ENCODE measurements at places on chromosomes 7 and 10. TPM values are rescaled to one million over a fixed set of nuclear protein-coding genes. Genes with fewer than 3 reads are reported as not detected.

GRCh38 chr7:23915236-23915635 lies 205.2 kb downstream of the STK31 start:
- DNase-seq: no peak
- no peaks in the 10 kb centered on the region for H3K4me1 ChIP-seq
- no peaks in the 10 kb centered on the region for H3K27me3 ChIP-seq
- H3K36me3 ChIP-seq: no peaks in the 10 kb centered on the region
- no peak overlapping the region for H3K4me3 ChIP-seq

The AOC1 gene
- total RNA-seq: 0.41 TPM

DNA sequence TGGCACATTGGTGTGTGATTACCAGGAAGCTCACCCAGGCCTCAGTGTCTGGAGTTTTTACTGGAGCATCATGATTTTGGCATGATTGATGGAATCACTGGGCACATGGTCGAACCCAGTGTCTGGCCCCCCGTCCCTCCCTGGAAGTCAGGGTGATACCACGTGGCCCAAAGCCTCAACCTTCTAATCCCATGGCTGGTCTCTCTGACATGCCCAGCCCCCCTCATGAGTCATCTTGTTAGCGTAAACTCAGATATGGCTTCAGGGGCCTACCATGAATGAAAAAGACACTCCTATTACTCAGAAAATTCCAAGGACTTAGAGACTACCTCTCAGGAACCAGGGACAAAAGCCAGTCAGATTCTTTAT lies 109.3 kb downstream of the GRK5 start:
- H3K4me3 ChIP-seq: peak overlapping the region; percentile 24
- no peak for DNase-seq
- H3K27me3 ChIP-seq: peaks cover 40% of the 10 kb centered on the region
- H3K36me3 ChIP-seq: peaks cover 33% of the 10 kb centered on the region
- H3K4me1 ChIP-seq: peaks cover 77% of the 10 kb centered on the region

The MPP7 gene
- total RNA-seq: 1.4 TPM

DNA sequence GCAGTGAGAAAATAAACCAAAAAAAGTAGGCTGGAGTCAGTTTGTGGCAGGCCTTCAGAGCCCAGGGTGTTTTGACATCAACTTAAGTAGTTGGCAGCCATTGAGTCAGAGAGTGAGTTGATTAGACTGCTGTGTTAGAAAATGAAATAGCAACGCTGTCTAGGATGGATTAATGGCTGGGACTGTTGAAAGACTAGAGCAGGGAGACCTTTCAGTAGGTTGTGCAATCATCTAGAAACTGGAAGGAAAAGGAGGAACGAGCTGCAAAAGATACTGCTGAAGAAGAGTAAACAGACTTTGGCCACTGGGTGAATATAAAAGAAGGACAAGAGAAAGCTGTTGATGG lies 28.6 kb upstream of the TRIL start:
- no peak overlapping the region for H3K27ac ChIP-seq
- H3K4me1 ChIP-seq: peaks cover 6% of the 10 kb centered on the region
- H3K27me3 ChIP-seq: peaks cover 3% of the 10 kb centered on the region
- H3K36me3 ChIP-seq: no peaks in the 10 kb centered on the region

GRCh38 chr10:117544004-117544701 lies 1.6 kb downstream of the EMX2 start:
- H3K27me3 ChIP-seq: peaks cover 42% of the 10 kb centered on the region
- H3K4me1 ChIP-seq: peaks cover 28% of the 10 kb centered on the region
- no peak overlapping the region for H3K27ac ChIP-seq

- peaks cover 10% of the 10 kb centered on the region for H3K27me3 ChIP-seq
- H3K36me3 ChIP-seq: peaks cover 19% of the 10 kb centered on the region
- peaks cover 31% of the 10 kb centered on the region for H3K4me1 ChIP-seq
- no peak for DNase-seq
- H3K27ac ChIP-seq: no peak overlapping the region
- H3K4me3 ChIP-seq: no peak overlapping the region
Observed at GRCh38 chr10:104317726-104318299, 20.5 kb downstream of the ITPRIP start.

The UNC5B gene
- 231 TPM for total RNA-seq

DNA sequence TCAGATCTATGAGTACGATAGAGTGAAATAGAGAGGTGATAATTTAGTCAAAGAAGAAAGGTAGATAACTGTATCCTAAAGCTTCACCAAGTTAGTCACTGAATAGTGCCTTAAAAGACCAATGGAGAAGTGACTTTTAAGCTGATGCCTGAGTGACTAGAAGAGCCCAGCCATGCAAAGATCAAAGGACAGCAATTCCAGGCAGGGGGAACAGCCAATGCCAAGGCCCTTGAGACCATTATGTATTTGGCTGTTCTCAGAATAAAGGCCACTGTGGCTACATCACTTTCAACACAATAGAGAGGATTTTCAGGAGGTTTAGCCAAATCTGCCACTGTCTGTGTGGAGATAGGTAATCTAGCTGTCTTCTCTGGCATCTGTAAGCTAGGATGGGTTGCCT lies 17.8 kb downstream of the HDAC9 start:
- no peaks in the 10 kb centered on the region for H3K36me3 ChIP-seq
- no peak overlapping the region for H3K27ac ChIP-seq
- H3K4me1 ChIP-seq: peaks cover 10% of the 10 kb centered on the region
- peaks cover 1% of the 10 kb centered on the region for H3K27me3 ChIP-seq
- no peak overlapping the region for H3K4me3 ChIP-seq
- no peak for DNase-seq

GRCh38 chr7:66522518-66522917 lies 106.2 kb upstream of the KCTD7 start:
- DNase-seq: no peak
- no peaks in the 10 kb centered on the region for H3K4me1 ChIP-seq
- H3K27ac ChIP-seq: no peak overlapping the region
- peaks cover 20% of the 10 kb centered on the region for H3K27me3 ChIP-seq

The SFMBT2 gene
- 16.0 TPM for total RNA-seq

- H3K27me3 ChIP-seq: peaks cover 5% of the 10 kb centered on the region
- H3K27ac ChIP-seq: no peak overlapping the region
- DNase-seq: no peak
- H3K36me3 ChIP-seq: peaks cover 23% of the 10 kb centered on the region
Observed at GRCh38 chr7:150992051-150992640, 1.3 kb downstream of the NOS3 start.

GRCh38 chr10:79559726-79560125 lies 481 bp downstream of the SFTPA2 start:
- no peaks in the 10 kb centered on the region for H3K4me1 ChIP-seq
- no peak overlapping the region for H3K4me3 ChIP-seq
- no peak for DNase-seq
- no peaks in the 10 kb centered on the region for H3K36me3 ChIP-seq
- peaks cover 2% of the 10 kb centered on the region for H3K27me3 ChIP-seq
- no peak overlapping the region for H3K27ac ChIP-seq

The ADIRF gene
- not detected for total RNA-seq

DNA sequence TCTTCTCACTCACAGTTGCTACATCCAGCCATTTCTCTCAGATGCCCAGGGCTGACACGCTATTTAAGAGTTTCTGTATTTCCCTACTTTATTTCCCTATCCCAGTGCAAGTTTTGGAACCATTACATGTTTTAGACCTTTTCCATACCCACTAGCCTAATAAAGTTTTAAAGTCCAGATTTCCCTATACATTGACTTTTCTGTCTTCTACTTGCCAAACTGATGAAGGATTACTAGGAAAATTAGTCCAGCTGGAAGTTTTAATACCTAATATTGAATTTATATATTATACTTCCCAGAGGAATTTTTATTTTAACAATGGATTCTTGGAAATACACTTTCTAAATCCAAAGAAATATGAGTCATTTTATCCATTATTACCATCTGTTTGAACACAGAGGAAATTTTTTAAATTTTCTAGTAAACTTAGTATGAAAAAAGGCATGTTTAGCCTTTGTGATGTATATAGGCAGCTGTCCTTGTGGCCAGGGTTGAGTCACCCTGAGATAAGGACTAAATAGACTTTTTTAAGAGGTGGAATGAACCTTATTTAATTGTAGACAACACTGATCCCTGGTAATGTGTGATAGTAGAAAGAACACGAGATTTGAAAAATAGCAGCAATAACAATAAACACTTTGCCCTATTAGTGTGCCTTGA lies 205.0 kb downstream of the TFEC start:
- no peak overlapping the region for H3K4me3 ChIP-seq
- no peak for DNase-seq
- H3K36me3 ChIP-seq: no peaks in the 10 kb centered on the region

DNA sequence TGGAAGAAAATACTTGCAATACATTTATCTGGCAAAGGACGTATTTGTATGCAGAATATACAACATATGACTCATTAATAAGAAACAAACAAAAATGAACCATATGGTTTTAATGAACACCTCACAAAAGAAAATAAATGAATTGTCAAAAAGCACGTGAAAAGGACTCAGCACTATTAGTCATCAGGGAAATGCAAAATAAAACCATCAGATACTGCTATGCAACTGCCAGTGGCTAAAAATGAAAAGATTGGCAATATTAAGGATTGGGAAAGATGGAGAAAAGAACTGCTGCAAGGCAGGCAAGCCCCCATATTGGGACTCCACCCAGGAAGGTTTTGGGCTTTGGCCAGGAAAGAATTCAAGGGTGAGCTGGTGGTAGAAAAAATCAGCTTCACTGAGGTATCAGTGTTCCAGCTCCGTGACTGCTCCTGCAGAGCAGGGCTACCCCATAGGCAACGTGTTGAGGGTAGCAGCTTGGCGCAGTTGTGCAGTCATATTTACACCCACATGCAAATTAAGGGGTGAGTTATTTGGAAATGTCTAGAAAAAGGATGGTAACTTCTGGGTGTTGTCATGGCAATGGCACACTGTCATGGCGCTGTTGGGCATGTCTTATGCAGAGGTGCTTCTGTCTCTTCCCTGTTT lies 72.7 kb downstream of the CUBN start:
- peaks cover 6% of the 10 kb centered on the region for H3K4me1 ChIP-seq
- peaks cover 2% of the 10 kb centered on the region for H3K36me3 ChIP-seq
- H3K27ac ChIP-seq: no peak overlapping the region
- DNase-seq: no peak
- no peaks in the 10 kb centered on the region for H3K27me3 ChIP-seq
- H3K4me3 ChIP-seq: no peak overlapping the region

The LIPK gene
- not detected for total RNA-seq
